Left ventricle myocardium superior (tissue), 1 donor: ENCODE measurements at places on chromosomes 6 and 20.

- no peak for DNase-seq
Observed at GRCh38 chr6:167214206-167214605, 56.4 kb upstream of the GPR31 start.

- no peak for DNase-seq
Observed at GRCh38 chr20:6770786-6771100, 3.3 kb downstream of the BMP2 start.

GRCh38 chr20:42319252-42320013 is 701.3 kb upstream of the CHD6 start:
- DNase-seq: no peak

GRCh38 chr6:118215269-118215668 is 308.2 kb downstream of the SLC35F1 start:
- no peak for DNase-seq

- no peak for DNase-seq
Observed at GRCh38 chr20:50933589-50933988, 2.4 kb upstream of the ADNP start.

DNA sequence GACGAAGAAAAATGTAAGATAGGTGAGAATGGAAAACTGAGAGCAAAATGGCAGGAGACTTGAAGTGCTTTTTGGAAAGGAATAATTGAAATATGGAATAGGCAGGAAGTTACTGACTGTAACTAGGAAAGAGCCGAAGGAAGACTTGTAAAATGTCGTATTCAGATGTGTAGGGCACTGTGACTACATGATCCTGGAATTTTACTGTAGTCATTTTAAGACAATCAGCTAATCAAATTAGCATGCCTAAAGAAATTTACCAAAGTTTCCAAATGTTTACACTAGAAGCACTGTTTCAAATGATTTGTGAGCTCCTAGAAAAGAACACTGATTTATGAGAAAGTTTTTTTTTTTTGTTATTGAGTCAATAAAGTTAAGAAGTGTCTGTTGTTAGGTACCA is 21.2 kb upstream of the ADIG start:
- no peak for DNase-seq

DNA sequence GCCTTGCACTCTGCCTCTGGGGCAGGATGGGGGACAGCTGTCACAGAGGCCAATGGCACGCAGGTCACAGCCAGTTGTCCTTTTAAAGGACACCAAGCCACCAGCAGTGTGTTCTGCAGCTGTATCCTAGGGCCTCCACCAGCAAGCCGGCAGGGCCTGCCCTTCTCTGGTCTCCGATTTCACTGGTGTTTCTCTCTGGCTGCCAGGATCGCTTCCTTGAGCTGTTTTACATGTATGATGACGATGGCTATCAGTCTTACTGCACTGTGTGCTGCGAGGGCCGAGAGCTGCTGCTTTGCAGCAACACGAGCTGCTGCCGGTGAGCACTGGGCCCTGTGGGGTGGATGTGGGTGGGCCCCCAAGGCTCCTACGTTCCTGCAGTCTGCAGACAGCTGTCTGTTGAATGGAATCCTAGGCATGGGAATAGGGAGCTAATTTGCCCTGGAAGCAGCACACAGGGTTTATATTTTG is 22.7 kb upstream of the MAPRE1 start:
- DNase-seq: no peak

GRCh38 chr6:18078866-18079265 is 43.6 kb downstream of the NHLRC1 start:
- DNase-seq: no peak

GRCh38 chr20:58670102-58670501 is 19.0 kb downstream of the STX16 start:
- no peak for DNase-seq

DNA sequence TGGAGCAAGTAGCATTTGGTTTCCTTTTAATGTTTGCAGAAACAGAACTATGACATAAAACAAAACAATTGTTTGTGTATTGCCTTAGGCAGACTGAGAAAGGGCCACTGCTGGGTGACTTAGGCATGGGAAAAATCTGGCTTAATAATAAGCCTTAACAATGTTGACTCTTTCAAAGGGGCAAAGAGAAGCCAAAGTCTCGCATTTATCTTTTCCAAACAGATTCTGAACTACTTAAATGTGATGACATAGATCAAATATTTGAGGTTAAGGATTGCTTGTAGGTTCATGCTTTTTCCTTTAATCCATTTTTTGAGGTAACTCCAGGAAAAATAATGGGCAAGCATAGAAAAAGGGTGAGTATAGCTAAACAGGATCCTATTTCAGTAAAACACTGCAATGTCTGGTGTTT is 39.6 kb downstream of the ADAT2 start:
- no peak for DNase-seq

- peak; percentile 64 for DNase-seq
Observed at GRCh38 chr6:158707821-158708195, 58.0 kb downstream of the SYTL3 start.

GRCh38 chr20:31790401-31790800 is 28.8 kb upstream of the MYLK2 start:
- DNase-seq: no peak

- no peak for DNase-seq
Observed at GRCh38 chr6:70980727-70981126, 23.9 kb upstream of the B3GAT2 start.

DNA sequence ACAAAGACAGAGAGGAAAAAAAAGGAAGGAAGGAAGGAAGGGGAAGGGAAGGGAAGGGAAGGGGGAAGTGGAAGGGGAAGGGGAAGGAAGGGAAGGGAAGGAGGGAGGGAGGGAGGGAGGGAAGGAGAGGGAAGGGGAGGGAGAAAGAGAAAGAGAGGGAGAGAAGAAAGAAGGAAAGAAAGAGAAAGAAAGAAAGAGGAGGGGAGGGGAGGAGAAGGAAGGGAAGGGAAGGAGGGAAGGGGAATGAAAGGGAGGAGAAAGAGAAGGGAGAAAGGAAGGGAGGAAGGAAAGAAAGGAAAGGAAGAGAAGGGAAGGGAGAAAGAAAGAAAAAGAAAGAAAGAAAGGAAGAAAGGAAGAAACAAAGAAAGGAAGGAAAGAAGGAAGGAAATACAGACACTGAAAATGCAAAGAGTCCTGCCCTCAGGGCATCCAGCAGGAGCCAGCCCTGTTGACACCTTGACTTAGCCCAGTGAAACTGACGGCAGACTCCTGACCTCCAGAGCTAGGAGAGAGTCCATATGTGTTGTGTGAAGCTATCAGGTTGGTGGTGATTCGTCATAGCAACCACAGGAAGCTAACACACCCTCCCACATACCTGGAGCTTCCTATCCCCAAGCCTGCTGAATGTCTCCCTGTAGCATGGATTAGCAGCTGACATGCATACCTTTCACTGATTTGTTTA is 58.7 kb upstream of the SULF2 start:
- DNase-seq: no peak

DNA sequence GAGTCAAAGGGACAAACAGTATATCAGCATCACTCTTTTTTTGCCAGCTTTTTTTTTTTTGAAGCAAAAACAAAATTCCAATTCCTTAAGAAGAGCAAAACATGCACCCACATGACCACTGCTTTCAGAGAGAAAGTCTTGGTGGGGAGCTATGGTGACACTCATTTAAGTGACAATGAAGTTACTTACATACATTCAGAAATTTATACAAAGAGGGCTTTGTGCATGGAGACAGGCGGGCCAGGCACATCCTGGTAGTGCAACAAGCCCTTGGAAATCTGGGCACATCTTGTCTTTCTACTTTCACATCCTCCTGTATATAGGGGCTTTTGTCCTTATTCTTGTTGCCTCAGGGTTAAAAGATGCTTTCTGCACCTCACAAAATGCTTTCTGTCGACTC is 55.9 kb downstream of the IL22RA2 start:
- no peak for DNase-seq

DNA sequence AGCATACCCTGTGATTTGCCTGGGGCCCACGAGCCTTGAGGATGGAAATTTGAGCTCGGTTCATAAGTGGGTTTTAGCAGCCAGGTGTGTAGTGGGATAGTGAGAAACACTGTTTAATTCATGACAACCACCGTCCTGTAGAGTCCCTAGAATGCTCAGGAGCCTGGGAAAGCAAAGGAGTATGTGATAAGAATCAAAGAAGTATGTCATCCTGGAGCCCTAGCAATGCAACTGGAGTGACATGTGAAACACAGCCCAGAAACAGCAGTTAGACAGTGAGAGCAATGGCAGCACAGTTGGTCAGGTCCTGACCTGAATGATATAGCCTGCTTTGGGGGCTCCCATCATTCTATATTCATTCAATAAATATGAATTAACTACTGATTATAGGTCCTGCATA is 161.2 kb upstream of the ECI2 start:
- no peak for DNase-seq

DNA sequence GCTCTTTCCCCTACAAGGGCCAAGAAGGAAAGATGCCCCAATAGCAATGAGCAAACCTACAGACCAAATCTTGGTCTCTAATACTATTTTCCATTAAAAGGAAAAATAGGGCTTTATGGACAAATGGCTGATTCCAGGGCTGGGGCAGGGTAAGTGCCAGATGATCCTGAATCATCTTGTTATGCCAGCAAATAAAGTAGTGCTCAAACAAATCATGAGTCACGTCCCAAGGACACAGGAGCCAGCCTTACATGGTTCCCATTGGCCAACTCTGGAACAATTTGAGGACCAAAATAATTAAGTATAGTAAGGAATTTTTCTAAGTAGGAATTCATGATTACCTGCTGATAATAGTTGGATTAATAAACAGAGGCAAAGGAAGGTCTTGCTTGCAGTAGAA is 53.2 kb upstream of the NKX2-4 start:
- no peak for DNase-seq

DNA sequence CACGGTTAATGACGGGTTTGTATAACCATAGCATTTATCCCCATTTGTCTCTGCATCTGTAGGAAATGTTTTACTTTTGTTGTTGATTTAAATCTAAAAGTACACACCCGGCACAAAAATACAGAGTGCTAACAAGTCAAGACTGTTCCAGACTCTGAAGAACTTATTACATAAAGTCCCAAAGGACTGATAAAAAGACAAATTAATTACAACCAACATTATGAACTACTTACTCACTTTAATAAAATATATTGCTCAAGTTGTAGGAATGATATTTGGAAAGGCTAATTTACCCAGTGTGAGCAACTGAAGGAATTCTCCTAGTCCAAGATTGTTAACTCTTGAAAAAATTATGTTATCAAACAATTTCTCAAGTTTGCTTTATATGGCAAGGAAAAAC is 115.6 kb downstream of the KIF13A start:
- no peak for DNase-seq

- DNase-seq: no peak
Observed at GRCh38 chr6:85594197-85594930, 706 bp upstream of the SNX14 start.

DNA sequence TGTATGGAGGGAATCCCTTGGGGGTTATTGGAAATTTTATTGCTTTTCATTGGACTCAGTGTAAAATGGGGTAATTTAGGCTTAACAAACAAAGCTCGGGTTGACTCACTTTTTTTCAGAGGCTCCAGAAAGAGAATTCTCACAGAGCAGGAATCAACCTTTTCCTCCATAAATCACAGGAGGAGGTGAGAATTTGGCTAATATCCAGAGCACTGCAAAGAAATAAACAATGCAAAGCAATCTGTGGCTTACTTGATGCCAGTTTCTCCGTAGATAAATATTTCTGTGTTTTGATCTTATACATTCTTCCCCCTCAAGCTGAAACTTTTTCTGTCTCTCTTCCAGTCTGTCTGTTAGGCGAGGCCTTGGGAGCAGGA is 176.6 kb downstream of the TSHZ2 start:
- DNase-seq: no peak

DNA sequence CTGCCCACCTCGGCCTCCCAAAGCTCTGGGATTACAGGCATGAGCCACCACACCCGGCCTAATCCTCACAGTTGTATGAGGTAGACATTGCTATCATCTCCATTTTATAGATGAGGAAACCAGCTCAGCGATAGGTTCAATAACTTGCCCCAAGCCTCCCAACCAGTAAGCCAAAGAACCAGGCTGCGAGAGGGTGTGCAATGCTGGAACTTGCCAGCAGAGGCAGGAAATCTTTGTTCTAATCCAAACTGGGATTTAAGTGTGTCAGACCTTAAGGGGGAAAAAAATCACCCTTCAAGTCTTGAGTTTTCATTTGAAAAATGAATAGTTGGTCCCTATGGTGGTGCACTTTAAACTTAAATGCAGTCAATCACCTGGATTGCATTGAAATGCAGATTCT is 20.1 kb upstream of the RNGTT start:
- DNase-seq: no peak

- no peak for DNase-seq
Observed at GRCh38 chr6:20060252-20060651, 152.0 kb downstream of the MBOAT1 start.

- no peak for DNase-seq
Observed at GRCh38 chr6:142937986-142938385, 7.0 kb downstream of the HIVEP2 start.

DNA sequence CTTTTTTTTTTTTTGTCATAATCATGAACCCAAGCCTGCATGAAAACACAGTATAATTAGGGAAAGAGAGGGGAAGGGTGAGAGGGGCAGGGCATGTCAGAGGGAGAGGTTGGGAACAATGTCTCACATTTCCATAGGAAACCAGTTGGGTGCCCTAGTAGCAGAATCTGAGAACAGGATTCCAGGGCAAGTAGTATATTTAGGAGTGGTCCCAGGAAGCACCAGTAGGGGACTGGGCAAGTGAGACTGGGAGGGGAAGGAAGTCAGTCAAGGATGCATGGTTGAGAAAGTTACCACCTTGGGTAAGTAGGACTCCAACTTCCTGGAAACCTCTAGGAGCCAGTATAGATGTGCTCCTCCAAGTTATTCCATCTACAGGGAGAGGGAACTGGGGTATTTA is 88.6 kb upstream of the MAFB start:
- DNase-seq: no peak

GRCh38 chr6:106648651-106649308 is 19.4 kb downstream of the QRSL1 start:
- no peak for DNase-seq

DNA sequence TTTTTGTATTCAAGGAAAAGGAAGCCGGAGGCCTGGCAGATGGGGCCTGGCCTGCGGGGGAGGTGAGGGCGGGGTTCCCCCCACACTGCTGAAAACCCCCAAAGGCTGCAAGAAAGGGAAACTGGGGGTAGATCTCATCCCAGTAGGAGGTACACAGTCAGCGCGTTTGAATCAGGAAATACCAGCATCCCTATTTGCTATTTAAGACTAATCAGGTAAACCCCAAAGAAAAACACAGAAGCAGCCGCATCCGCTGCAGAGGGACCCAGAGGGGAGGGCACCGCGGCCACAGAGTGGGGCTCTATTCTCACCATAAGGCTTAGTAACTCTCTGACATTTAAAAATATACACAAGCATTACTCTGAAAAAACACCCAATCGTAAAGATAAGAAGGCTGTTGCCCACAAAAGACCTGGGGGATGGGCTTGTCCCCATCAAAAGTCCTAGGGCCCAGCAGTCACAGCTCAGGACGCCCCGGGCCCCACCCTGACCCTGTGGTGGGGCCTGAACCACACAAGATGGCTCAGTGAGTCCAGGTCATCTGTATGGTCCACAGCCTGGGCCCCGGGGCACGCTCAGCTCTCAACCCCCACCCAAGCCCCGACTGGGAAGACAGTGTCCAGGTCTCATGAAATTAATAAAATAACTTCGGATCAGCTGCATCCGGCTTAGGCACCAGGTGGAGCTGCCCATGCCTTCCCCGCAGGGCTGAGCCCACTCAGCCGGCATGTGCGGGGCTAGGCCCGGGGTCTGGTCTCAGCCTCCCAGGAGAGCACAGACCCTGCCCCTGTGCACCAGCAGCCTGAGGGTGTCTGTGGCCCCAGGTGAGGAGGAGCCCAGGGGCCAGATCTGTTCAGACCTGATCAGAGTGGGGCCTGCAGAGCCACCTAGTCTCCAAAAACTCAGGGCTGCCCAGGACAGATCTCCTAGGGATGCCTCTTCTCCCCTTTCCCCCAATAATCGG is 31.0 kb downstream of the KCNQ2 start:
- DNase-seq: no peak

GRCh38 chr6:25122622-25123237 is 156.4 kb upstream of the CARMIL1 start:
- no peak for DNase-seq
